ENCODE measurements at places on chromosomes 12 and 14.

GRCh38 chr12:66050610-66051009, 79.9 kb downstream of the LLPH start:
- no peak for DNase-seq

DNA sequence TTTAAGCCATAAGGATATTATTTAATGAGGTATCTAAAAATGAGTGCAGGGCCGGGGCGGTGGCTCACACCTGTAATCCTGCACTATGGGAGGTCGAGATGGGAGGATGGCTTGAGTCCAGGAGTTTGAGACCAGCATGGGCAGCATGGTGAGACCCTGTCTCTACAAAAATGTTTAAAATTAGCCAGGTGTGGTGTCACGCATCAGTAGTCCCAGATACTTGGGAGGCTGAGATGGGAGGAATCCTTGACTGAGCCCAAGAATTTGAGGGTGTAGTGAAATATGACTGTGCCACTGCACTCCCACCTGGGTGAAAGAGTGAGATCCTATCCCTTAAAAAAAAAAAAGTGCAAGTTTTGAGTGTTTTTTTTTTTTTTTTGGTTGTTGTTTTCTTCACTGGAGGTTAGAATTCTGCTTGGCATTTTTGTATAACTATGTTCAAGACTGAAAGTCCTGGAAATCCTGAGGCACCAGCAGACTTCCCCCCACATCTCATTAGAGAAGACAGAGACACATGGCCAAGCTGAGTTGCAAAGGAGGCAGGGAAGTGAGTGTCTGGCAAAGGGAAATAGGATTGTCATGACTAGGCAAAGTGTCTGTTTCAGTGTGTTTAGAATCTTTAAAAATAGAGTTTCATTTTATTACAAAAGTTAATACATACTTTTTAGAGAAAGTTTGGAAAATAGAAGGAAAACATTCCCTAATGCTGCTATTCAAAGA, 53.5 kb upstream of the DUSP6 start:
- DNase-seq: no peak

DNA sequence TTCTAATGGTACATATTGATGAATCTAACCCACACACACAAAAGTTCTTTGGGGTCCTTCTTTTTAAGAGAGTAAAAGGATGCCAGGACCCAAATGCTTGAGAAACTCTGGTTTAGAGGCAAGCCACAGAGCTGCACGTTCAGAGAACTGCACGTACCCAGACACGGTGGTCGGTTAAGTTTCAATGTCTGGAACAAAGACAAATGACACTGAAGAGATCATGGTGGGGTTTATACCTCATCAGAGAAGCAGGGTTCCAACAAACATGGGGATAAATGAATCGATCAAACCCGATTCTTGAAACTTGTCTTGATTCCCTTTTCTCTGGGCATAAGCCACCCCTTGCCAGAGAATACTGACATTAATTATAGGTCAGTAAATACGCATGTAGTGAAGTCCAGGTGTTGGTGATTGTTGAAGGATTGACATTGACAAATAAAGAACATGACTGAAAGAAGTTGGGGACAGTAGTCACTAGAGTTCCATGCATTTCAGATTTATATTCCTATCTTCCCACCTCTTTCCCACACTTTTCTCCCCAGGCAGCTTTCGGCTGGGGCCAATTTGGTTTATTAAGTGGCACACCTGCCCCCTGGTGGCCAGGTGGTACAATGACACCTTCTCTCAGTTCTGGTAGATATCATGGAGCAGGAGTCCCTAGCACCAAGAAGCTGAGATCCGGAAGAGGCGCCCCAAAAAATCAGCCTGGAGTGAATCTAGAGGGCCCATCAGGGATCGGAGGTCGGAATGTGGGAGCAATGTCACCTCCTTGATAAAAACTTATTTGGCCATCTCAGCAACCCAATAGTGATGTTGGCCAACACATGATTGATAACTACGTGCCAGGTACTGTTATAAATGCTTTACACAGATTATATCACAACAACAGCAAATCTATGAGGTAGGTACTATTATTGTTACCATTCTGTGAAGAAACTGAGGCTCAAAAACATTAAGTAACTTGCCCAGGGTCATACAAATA, 17.8 kb upstream of the HDAC7 start:
- peak; percentile 77 for DNase-seq

- DNase-seq: no peak
Observed at GRCh38 chr14:96320605-96321004, 42.5 kb downstream of the ATG2B start.

GRCh38 chr12:110776410-110776809, 33.7 kb upstream of the PPP1CC start:
- DNase-seq: no peak

DNA sequence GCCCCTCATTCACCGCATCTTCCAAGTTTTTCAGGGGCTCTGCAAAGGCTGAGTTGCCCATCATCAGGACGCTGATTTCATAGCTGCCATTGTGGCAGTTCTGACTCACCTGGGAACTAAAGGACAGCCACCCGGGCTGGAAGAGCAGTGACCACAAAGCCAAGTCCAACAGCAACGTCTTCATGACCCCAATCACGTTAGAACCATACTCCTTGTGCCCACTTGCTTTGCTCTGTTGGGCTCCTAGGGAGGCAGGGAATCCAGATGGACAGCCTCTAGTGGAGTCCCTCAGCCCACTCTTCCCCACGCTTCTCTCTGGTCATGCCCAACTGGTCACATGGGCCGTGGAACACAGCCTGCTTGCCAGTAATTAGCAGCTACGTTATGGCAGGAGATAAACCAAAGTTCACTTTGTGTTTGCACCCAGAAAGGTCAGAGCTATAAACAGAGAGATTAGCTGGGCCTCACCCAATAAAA, at the start of gene GUCY2C:
TSS of gene GUCY2C (minus strand) at position 335 of the 477 bp plus-strand sequence. CDS start at position 184, 151 bp downstream.
- DNase-seq: no peak

DNA sequence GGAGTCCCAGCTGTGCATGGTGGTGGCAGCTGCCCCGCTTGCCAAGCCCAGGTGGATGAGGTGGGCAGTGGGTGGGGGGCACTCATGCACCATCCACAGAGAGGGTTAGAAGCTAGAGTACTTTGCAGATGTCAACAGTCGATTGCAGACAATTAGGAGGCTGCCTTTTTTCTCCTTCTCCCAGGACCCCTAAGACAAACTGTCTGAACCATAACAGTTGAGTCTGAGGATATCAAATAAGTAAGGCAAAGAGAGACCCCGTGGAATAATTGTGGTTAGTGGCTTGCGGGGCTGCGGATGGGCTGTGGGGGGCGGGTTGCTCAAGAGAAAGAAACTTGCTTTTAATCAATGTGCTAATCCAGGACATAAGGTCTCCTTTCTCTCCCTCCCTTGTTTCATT, 926.2 kb downstream of the VRK1 start:
- no peak for DNase-seq

- DNase-seq: no peak
Observed at GRCh38 chr14:104360501-104360900, 219.1 kb upstream of the C14orf180 start.

DNA sequence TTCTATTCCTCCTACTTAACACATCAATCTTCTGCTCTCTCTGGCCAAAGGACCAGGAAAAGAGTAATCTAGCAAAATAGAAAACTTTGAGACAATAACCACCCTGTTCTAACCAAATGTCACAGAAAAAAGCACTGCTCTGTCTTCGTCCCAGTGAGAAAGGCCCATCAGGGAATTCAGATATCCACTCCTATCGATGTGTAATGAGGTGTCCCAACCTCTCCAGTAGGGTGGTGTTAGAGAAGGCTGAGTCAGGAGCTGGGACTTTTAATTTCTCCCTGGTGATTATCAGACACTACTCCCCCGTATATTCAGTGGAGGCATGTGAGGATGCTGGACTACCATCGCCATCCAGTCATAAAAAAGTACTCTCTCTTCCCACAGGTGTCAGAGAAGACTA, 130.3 kb downstream of the TMTC3 start:
- DNase-seq: no peak

GRCh38 chr12:3140284-3140683, 63.1 kb downstream of the TSPAN9 start:
- no peak for DNase-seq

DNA sequence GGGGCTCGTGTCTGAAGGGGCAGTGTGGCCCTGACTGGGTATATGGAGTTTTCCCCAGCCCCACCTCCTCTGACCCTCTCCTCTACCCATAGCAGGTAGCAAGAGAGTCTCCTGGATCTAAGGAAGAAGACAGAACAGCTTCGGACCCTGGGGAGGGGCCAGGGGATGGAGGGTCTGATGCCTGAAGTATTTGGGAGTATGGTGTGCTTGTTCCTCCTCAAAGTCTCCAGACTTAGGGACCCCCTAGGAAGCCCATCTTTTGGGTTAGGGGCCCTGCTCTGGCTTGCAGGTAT, 579 bp upstream of the HOXC8 start:
- DNase-seq: no peak

- DNase-seq: no peak
Observed at GRCh38 chr14:32524609-32525375, 195.7 kb downstream of the AKAP6 start.

- DNase-seq: no peak
Observed at GRCh38 chr14:69226178-69226577, 33.8 kb upstream of the GALNT16 start.

DNA sequence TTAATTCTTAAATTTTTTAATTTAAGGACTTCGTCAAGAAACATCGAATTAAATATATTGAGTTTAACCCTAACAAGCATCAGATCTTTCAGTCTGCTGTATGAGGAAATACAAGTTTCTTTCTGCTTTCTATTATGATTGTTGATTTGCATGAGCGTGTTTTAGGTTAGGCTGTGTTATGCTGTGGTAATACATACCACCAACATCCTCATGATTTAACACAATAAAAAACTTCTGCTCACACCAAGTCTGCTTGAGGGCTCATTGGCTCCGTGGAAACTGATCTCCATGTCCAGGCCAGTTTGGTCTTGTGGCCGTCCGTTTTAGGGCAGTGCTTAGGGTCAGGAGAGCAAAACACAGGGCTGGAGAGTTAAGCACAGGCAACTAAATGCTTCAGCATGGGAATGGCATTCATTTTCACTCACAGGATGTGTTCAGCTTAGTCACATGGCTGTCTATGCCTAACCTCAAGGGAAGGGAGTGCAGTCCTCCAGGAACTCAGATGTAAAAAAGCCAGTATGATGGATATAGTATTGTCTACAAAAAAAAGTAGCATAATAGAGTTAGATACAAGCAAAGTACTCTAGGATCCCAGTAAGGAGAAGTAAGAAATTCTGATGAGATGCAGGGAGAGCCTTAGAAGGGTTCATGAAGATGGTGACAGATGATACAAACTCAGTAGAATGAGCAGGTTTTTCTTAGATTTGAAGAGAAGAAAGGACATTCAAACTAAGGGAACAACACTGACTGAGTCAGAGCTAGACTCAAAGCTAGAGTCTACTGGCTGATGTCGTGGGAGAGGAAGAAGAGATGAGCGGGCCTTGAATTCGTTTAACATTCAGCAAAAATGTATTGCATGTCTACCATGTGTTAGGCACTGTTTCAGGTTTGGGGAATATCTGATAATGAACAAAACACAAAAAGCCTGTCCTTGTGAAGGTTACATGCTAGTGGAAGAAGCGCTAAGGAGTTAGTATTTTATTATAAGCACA, 16.3 kb downstream of the MARK3 start:
- no peak for DNase-seq

DNA sequence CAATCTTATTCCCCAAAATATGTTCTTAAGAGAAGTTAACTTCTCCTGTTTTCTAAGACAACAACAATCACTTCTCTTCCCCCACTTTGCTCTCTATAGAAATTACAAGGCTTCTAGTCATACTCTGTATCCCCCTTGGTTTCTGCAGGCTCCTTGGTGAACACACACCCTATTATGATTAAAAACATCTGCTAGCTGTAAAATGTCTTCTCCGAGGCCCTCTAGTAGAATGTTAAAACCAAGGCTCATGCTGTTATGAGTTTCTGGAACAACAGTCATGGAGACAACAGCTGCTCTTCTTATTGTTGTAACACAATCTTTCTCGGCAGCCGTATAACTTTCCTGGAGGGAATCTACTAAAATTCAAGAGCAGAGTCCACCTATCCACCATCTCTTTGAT, 397.5 kb upstream of the CCDC196 start:
- DNase-seq: no peak

- peak; percentile 69 for DNase-seq
Observed at GRCh38 chr12:124445121-124445718, 122.2 kb downstream of the NCOR2 start.

DNA sequence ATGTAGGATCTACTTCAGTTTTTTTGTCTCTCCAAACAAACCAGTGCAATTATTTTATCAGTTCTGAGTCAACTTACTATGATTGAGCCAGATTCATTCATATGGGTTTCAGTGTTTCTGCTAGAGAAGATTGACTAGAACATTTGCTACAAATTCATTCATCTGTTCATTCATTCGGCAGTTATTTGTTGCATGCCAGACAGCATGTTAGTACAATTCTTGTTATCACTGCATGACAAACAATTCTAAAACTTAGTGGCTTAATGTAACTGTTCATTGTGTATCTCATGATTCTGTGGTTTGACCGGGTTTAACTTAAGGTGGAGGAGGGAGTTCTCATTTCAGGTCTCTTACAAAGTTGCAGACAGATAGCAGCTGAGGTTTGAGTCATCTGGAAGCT, 52.3 kb downstream of the POLR3B start:
- no peak for DNase-seq

GRCh38 chr12:55706568-55707218, 1.0 kb downstream of the ITGA7 start:
- DNase-seq: no peak

DNA sequence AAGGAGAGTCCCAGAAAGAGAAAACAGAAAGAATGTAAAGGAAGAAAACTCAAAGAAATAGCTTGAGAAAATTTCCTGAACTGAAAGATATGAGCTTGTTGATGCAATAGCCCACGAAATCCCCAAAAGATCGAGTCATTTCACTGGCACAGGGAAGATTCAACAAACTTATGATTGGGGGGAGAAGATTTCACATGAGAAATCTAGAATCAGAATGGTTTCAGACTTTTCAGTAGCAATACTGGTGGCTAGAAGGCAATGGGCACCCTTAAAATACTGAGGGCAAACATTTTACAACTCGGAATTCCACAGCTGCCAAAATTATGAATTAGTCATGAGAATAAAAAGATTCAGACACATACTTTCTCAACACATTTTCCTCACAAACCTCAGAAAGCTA, 8.9 kb upstream of the KRT7 start:
- no peak for DNase-seq

- DNase-seq: no peak
Observed at GRCh38 chr12:59396519-59396918, 199.3 kb upstream of the SLC16A7 start.

GRCh38 chr12:53219292-53219955, 12.4 kb upstream of the ITGB7 start:
- DNase-seq: peak; percentile 58

DNA sequence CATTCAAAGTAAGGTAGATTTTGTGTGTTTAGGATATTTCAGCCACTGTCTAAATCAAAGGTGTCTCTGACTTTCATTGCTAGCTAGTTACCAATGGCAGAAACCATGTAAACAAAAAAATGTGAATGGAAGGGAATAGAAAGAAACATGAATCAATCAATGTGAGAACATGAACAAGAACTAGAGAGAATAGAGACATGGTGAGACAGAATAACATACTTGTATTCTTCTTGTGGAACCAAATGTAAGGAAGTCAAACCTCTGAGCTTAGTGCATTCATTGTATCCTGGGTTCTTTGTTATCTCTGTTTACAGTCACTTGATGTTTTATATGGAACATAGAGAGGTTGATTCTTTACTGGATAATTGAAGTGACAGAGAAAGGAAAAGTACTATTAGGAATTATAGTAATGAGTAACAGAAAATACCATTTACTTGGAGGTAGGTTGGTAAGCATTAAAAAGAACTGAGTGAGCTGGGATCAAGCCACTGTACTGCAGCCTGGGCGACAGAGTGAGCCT, 2.6 kb upstream of the WNK1 start:
- DNase-seq: no peak

GRCh38 chr14:37035401-37035800, 137.0 kb downstream of the SLC25A21 start:
- no peak for DNase-seq

Data from cerebellum (tissue), 4 donors.